Ecto neural progenitor cell (in vitro differentiated cells): ENCODE measurements at places on chromosomes 1 and 21.

DNA sequence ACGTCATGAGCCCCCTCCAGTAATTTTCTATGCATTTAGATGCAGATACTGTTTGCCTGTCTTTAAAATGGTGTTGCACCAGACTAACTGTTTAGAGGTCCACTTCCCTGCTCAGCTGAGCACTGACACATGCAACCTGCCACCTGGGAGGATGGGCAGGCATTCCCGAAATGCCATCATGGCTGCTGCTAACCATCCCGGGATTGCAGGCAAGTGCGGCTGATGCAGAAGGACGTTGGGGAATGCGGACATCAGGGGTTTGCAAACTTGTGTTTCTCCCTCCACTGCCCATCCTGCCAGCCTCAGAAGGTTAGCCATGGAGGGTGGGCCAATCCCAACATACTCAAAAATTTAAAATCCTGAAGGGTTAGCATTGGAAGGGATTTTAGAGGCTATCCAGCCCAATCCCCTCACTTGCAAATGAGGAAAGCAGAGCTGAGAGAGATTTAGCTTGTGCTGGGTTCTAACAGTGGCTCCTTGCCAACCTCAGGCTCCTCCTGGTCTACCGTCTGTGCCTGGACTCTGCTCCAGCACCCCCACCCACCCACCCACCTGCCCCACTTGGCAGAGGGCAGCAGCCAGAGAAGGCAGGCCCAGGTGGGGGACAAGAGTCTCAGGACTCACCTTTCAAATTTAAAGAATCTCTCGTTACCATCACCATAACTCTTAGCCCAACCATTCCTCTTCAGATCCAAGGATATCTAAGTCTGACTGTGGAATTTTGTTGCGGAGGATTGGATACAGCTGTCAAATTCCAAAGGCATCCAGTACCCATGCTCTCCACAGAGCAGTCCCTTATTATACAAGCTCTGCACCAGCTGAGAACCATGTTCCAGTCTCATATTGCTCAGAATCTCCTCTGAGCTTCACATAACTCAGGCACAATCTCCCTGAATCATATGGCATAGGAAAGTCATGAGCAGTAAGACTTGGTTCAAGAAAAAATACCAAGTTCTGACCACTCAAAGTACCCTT is 34.2 kb downstream of the HIVEP3 start:
- no peak for DNase-seq

- no peak for DNase-seq
Measured at GRCh38 chr21:37658817-37659458, 257.3 kb downstream of the KCNJ6 start.

DNA sequence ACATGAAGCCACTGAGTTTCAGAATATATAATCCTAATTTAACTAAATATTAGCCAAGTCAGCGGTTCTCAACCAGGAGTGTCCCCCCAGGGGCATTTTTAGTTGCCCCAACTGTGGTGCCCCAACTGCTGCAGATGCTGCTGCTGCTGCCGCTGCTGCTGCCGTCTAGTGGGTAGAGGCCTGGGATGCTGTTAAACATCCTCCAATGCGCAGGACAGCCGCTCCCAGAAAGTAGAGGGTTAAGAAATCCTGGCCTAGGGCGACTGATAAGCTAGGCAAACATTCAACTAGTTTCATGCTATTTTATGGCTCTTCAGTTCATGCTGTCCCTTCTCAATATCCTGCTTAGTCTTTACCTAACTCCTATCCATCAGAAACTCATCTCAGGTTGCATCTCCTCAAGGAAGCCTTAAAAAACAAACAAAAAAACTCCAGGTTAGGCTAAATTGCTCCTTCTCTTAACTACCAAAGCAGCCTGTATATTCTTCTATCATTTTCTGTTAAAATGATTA is 9.9 kb upstream of the DCAF6 start:
- DNase-seq: no peak

DNA sequence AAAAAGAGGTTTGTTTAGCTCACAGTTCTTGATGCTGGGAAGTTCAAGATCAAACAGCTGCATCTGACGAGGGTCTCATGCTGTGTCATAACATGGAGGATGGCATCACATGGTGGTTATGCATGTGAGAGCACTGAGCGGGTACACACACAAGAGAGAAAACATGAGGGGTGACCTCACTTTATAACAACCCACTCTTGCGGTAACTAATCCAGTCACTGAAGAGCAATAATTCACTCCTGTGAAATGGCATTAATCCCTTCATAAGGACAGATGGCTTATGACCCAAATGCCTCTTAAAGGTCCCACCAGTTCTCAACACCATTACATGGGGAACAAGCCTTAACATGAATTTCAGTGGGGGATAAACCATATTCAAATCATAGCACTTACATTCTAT is 23.2 kb upstream of the CHIT1 start:
- no peak for DNase-seq

DNA sequence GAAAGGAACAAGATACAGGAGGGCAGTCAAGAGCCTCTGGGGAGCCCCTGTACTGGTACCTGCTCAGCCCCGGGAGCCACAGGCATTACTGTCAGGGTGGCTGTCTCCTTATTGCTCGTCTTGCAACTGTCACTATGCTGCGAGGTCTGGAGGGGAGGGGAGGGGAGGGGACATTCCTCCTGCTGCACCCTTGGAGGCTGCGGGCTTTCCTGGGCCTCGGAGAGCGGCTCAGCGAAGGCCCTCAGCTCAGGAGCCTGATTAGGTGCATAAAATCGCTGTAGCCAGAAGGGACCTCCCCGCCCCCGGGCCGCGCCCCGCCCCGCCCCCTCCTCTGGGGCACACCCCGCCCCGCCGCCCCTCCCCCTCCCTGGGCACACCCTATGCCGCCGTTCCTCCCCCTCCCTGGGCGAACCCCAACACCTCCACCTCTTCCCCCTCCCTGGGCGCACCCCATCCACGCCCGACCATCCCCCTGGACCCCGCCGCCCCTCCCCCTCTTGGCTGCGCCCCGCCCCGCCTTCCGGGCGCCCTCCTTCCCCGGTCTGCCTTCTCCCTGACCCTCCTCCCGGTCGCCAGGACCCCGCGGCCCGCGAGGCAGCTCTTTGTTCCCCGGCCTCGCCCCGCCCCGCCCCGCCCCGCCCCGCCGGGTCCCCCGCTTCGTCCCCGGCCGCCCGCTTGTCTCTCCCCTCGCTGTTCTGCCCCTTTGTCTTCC is 35.5 kb downstream of the CACHD1 start:
- peak; percentile 90 for DNase-seq

- DNase-seq: no peak
Measured at GRCh38 chr1:12085643-12086260, 22.6 kb downstream of the TNFRSF8 start.

- DNase-seq: no peak
Measured at GRCh38 chr21:34523019-34523555, 11.1 kb upstream of the KCNE1 start.

- DNase-seq: no peak
Measured at GRCh38 chr1:21523297-21523813, 14.1 kb downstream of the ALPL start.

DNA sequence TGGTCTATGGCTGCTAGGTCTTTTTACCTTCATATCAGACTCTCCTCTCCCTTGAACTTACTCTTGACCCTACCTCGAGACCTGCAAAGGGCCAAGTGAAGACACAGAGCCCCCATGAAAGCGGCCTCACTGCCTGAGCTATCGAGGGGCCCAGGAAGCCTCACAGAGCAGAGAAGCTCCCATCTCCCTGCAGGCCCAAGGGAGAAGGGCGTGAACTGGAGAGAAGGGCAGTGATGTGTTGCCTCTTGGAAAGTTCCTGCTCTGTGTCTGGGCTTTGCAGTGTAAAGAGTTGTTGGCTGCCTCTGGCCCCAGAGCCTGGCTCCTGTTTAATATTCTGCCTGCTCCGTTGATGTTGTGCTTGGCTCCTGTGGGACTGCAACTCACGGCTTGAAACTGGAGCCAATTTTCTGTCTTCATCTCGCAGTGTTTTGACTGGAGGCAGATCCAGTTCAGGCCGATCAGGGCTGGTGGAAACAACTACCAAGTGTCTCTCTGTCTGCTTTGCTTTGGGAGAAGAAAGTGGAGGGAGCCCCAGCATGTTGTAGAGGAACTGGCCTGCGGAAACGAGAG is 4.3 kb downstream of the SERTAD4 start:
- no peak for DNase-seq

DNA sequence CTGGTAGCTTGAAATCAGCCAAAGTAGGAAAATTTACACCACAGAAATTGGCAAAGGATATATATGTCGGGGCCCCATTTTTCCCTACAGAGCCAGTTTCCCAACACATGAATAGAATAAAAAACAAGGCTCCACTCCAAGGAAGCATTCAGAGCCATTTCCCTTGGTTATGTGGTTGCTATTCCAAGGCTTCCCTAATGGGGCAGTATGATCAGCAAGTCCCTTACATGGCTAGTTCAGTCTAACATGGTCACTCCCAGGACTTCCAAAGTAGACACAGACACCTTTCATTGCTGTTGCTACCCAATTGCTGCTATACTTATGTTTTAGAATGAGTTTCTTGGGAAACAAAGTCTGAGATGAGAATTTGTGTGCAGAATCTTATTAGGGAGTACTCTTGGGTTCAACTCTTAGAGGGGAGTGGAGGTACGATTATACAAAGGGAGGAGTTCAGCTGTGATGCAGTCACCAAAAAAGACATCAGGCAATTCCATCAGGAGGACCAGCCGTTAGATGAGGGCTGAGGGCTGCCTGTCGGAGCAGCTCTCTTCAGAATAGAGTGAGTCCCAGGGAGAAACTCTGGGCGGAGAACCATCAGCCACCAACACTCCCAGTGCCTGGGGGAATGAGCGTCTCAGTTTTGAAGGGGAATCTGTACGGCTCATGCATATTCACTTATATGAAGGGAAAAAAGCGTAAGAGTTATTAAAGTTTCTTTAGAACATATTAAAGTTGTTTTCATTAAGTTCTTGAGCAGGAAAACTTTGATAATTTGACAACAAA is 92.9 kb downstream of the C21orf91 start:
- no peak for DNase-seq

- peak; percentile 68 for DNase-seq
Measured at GRCh38 chr1:234743791-234744611, 134.0 kb upstream of the IRF2BP2 start.

- DNase-seq: no peak
Measured at GRCh38 chr1:207745839-207746767, 5.8 kb upstream of the CD46 start.

DNA sequence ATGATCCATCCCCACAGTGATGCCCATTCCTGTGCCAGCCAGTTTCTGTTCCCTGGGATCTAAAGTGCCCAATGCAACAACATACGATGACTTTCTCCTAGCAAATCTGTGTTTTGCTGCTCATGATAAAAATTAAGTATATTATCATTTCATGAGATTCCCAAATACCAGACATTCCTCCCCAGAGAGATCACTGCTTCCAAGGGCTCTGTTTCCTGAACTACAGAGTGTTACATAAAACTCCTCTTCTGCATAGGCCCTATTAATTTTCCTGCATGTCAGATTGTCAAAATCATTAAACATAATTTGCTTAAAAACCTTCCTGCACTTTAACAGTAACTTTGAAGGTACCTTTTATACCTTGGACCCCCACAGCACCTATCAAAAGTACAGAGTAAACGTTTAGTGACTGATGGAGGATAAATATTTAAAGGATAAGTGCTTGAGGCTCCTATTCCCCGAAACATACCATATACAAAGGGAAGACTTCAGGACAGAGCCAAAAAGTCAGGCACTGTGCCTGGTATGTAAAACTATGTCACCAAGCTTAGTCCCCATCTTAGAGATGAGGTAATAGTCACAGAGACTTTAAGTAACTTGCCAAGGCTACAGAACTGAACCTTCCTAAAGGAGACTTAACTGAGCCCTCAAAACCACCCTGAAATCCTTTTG is 50.2 kb downstream of the SLC25A24 start:
- no peak for DNase-seq

GRCh38 chr1:156781585-156782186 is 14.4 kb downstream of the PRCC start:
- no peak for DNase-seq
